Stimulated activated CD8-positive, alpha-beta memory T cell treated with anti-CD3 and anti-CD28 coated beads, Interleukin-4, amount 100 ng/mL, for 4 hours (primary cell): ENCODE measurements at places on chromosomes 4 and X.

DNA sequence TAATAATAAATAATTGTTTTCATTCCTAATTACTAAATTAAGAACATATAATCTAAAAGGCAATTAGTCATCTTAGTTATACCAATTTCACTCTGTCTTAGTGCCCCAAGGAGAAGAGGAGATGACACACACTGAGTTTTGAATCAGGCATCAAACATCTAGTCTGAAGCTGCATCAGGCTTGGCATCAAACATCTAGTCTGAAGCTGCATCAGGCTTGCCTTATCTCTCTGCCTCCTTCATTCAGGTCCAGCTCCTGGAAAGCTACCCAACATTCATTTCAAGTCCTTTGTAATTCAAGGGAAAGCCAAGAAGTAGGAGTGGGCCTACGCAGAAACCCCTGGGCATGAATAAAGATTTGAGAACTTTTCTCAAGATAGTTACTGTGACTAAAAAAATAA is 62.2 kb downstream of the SH3RF1 start:
- DNase-seq, result no peak

GRCh38 chrX:70479247-70479921 is 34.7 kb downstream of the DLG3 start:
- no peak for DNase-seq

GRCh38 chr4:185838104-185838452 is 26.1 kb upstream of the SORBS2 start:
- DNase-seq, result no peak

DNA sequence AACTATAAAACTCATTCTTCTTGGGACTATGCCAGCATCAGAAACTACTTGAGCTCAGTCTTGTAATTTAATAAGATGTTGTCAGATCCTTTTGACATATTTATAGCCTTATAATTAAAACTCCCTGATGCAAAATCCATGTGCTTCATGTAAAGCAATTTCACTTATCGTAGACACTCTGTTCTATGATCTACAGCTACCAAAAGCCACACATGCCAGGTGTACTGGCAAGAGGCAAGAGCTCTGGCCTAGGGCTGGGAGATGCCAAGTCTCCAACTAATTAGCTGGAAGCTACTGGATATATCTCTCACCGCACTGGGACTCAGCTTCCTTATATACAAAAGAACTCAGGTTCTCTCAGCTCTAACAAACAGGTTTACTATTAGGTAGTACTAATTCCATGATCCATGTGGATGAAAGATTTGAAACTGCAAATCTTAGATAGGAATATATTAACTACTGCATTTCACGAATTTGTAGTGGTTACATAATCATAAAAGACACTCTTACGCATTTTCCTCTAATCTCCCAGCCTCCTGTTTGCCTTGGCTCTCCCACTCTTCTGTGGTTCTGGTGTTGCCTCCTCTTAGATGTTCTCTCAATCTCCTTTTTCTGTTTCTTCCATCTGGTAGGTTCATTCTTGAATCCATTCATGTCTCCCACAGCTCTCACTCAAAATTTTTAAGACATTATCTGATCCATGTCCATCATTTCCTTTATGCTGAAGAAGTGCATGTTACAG is 103.0 kb downstream of the HHIP start:
- DNase-seq, result no peak

DNA sequence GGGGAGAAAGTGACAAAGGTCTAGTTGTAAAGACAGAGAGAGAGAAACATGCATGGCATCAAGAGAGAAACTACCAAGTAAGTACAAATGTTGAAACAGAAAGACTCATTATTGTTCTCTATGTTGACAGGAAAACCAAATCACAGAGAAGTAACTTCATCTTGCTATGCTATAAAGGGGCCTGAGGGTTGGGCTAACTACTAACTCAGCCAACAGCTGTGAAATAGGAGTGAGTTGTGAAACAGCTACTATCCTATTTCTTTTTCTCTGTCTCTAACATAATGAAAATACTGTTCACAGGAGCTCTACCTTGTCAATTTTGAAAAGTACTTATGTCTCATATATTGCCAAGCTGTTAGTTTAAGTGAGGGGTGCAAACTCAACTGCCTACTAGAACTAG is 65.0 kb downstream of the MTMR8 start:
- DNase-seq, result no peak

DNA sequence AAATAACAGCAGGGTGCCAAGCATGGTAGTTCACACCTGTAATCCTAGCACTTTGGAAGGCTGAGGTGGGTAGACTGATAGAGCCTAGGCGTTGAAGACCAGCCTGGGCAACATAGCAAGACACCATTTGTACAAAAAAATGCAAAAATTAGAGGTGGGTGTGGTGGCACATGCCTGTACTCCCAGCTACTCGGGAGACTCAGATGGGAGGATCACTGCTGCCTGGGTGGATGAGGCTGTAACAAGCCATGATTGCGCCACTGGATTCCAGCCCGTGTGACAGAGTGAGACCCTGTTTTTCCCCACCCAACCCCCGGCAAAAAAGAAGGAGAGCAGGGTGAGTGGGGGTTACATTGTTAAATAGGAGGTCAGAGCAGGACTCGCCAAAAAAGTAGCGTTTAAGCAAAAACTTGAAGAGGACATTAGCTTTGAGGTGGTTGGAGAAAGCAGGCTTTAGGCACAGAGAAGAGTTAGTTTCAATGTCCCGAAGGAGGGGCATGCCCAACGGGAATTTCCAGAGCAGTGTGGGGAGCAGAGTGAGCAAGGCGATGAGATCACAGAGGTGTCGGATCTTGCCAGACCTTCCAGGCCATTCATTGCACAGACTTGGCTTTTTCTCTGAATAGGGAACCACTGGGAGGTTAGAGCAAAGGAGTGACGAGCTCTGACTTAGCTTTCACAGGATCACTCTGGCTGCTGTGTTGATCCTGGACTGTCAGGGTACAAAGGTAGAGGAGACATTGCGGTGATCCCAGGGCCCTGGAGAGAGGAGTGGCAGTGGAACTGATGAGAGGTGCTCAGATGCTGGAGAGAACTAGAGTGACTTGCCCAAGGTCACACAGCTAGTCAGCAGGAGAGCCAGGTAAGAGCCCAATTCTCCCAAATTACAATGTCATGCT is 70.6 kb downstream of the TRAPPC11 start:
- DNase-seq, result no peak

- DNase-seq, result no peak
Observed at GRCh38 chrX:40530509-40530908, 50.3 kb upstream of the ATP6AP2 start.

- DNase-seq, result no peak
Observed at GRCh38 chr4:80489798-80490197, 154.3 kb downstream of the CFAP299 start.

GRCh38 chr4:123621072-123621705 is 224.6 kb downstream of the SPRY1 start:
- no peak for DNase-seq

DNA sequence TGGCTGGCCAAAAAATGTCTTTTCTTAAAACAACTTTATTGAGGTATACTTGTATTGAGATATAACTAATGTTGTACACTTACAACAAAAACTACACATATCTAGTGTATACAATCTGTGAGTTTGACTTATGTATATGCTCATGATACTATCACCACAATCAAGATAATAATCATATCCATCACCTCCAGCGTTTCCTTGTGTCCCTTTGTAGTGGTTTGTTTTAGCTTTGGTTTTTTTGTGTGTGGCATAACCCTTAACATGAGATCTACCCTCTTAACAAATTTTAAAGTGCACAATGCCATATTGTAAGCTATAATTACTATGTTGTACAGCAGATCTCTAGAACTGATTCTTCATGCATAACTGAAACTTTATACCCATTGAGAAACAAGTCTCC is 13.4 kb upstream of the PCSK1N start:
- DNase-seq, result no peak

DNA sequence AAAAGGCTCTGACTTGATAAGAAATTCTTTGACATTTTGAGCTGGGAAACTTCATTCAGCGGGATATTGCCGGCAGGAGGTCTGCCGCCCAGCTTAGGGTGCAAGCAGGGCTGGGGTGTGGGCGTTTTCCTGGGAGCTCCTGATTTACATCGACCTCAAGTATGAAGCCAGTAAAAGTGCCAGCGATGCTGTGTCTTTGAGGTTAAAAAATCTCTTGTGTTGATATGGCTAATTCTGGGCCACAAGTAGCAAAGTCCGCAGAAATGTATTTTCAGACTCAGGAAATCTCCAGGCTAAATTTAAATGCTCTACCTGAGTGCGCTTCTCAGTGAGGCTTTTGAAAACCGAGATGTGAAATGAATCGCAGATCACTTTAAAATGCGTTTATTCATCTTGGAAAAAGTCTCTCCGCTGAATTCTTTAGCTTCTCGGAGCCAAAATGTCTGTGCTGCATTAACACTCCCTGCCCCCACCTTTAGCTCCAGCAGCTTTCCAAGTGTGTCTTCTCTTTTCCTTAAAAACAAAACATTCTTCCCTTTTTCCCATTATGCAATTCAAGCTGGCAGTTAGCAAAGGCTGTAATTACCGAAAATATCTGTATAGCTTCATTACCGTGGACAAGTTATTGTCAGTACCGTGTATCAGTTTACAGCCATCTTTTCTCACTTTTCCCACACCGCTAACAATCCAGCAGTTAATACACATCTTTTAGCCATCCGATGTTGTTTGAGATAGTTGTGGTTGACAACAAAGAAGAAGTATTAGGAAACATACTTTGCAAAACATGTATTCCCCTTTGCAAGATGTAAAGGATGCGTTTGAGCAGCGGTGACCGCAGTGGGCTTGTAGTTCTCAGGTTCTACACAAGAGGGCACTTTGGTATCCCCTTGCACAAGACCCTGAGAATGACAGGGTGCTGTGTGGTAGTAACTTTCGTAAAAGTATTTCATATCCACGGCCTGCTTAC is 136.0 kb upstream of the STX18 start:
- DNase-seq, result no peak

DNA sequence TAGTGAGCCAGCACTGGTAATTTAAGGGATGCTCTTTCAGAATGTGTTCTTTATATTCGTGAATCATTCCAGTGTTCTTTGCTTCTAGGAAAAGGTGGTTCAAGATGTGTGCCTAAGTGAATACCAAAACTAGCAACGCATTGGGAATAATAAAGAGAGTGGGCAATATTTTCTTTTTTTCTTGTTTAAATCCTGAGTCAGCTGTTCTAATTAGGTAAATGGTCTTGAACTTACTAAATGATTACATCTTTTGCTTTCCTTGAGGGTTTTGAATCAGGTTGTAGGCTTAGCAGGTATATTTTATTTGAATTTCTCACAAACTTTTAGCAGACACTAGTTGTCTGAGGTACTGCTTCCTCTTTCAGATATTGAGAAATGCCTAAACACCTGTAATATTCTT is 29.5 kb downstream of the ENPEP start:
- no peak for DNase-seq

DNA sequence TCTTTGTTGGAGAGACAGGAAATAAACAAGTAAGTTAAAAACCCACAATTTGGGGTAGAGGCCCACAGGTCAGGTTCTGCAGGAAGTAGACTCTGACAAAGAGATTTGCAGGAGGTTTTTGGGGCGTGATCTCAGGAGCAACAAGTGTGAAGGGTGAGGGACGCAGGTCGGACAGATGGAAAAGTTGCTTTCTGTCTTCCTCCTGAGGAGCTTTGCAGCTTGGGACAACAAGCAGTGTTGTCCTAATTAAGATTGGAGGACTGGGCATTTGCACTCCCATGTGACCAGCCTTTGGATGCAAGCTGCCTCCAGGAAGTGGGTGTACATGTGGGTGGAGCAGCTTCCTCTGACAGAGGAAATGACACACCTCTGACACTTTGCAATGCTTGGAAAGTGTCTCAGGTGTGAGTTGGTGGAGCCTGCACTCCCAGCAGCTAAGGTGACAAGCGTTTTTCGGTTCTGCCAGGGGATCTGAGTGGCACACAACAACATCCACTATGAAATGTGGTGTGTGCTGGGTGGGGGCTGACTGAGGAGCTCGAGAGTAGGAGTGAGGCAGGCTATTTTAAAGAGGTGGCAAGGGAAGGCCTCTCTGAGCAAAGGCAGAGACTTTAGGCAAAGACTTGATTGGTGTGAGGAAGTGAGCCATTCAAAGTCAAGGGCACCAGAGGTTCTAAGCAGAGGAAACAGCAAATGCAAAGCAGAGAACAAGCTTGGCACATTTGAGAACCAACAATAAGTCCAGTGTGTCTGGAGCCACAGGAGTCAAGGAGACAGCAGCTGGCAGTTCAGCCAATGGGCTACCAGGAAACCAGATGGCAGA is 339.8 kb upstream of the GATB start:
- DNase-seq, result peak; percentile 59
